H1 (cell line): ENCODE measurements at places on chromosomes 4 and X.
A peak's percentile ranks its signal among the peaks of the same experiment; 100 is the strongest.

- no peak for DNase-seq
- no peaks in the 10 kb centered on the region for H3K4me1 ChIP-seq
- H3K4me3 ChIP-seq = no peak overlapping the region
- peaks cover 2% of the 10 kb centered on the region for H3K27me3 ChIP-seq
- no peaks in the 10 kb centered on the region for H3K36me3 ChIP-seq
These were observed 7.2 kb upstream of the CPLX1 start for GRCh38 chr4:833156-833555.

- DNase-seq = no peak
- no peaks in the 10 kb centered on the region for H3K36me3 ChIP-seq
- H3K27me3 ChIP-seq = no peaks in the 10 kb centered on the region
- H3K4me3 ChIP-seq = no peak overlapping the region
These were observed 516.5 kb downstream of the PCDH7 start for GRCh38 chr4:31236639-31237173.

- H3K27ac ChIP-seq = no peak overlapping the region
- no peaks in the 10 kb centered on the region for H3K36me3 ChIP-seq
- DNase-seq = no peak
- H3K4me1 ChIP-seq = no peaks in the 10 kb centered on the region
These were observed 268.5 kb downstream of the ARAP2 start for GRCh38 chr4:35975617-35976355.

DNA sequence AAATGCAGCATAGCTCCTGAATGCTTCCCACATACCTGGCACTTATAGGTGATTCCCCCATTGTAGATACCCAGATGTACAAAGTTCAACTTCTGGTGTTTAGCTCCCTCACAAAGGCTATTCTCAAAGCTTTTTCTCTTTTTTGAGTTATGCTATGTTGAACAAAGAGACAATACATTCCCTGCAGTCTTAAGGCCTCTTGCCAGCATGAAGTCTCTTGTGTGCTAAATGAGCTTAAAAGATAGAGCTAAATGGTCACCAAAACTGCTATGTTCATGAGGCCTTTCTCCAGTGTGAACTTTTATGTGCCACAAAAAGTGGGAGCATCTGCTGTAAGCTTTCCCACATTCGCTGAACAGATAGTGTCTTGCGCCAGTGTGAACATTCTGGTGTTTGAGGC, 111.2 kb upstream of the TMEM47 start:
- no peaks in the 10 kb centered on the region for H3K27me3 ChIP-seq
- no peaks in the 10 kb centered on the region for H3K36me3 ChIP-seq
- peaks cover 3% of the 10 kb centered on the region; the same call in 1 of the 2 replicates for H3K4me1 ChIP-seq

GRCh38 chr4:94351319-94351718, 8.7 kb upstream of the HPGDS start:
- no peaks in the 10 kb centered on the region for H3K36me3 ChIP-seq
- no peak overlapping the region for H3K27ac ChIP-seq
- no peaks in the 10 kb centered on the region for H3K27me3 ChIP-seq
- DNase-seq = no peak
- H3K4me1 ChIP-seq = no peaks in the 10 kb centered on the region

DNA sequence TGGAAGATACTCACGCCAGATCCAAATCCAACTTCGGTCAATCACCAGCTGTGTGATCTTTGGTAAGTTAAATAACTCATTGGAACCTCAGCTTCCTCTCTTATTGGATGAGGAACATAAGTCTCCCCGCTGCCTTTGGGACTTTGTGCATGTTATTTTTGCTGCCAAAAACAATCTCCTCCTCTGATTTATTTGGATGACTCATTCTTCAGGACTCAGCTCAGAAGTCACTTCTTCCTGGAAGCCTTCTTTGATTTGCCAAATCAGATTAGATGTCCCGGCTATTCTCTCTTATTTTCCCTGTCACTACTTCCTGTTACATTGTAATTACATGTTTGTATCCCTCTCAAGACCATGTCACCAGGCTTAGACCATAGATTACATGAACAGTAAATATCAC, 138.0 kb upstream of the BOD1L1 start:
- no peaks in the 10 kb centered on the region for H3K4me1 ChIP-seq
- DNase-seq = no peak
- no peak overlapping the region for H3K27ac ChIP-seq
- no peak overlapping the region for H3K4me3 ChIP-seq
- H3K36me3 ChIP-seq = no peaks in the 10 kb centered on the region

DNA sequence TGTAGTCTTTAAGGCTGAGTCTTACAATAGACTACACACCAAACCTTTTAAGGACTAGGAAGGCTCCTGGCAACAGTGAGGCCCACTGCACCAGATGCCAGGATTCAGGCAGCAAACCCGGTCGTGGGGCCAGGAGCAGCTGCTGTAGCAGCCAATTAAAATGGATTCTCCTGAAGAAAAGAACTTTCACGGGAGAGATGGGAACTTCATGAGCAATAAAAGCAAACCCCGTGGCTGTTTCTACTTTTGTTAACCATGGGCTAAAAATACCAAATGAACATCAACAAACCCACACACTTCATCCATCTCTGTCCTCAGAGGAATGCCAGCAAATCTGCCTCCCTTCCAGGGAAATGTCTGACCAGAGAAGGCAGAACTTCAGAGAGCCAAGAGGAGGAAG, 101.4 kb downstream of the BTC start:
- no peaks in the 10 kb centered on the region for H3K27me3 ChIP-seq
- H3K27ac ChIP-seq = no peak overlapping the region
- no peak for DNase-seq
- no peak overlapping the region for H3K4me3 ChIP-seq

DNA sequence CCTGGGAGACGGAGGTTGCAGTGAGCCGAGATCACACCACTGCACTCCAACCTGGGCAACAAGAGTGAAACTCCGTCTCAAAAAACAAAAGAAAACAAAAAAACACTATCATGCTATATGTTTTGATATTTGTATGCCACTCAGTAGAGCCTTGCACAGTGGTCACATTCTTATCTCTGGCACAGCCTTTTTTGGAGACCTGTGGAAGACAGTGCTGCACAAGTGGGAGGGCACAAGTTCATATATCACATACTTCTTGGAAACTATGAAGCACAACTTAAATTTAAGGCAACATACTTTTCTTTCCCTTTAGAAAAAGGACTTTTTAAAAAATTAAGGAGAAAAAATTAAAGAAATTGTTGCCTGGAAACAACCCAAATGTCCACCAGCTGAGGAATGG, 14.4 kb upstream of the S100G start:
- H3K36me3 ChIP-seq = no peaks in the 10 kb centered on the region
- DNase-seq = no peak
- no peaks in the 10 kb centered on the region for H3K27me3 ChIP-seq
- no peaks in the 10 kb centered on the region for H3K4me1 ChIP-seq
- no peak overlapping the region for H3K27ac ChIP-seq

DNA sequence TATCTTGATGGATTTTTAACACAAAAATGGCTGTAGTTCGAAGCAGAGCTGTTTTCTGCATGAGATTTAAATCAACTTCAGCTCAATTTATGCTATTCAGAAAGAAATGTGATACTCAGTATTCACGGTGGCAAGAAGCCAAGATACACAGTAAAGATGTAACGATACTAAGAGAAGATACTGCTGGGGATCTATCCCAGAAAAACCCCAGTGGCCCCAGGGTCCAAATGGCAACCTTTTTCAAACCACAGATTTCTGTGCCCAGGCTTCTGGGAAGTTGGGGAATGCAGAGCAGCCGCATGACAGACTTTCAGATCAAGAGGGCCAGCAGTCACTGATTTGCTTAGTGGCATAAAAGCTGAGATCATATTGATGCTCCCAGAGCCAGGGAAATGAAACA, 353.9 kb downstream of the AFF2 start:
- H3K36me3 ChIP-seq = no peaks in the 10 kb centered on the region
- no peaks in the 10 kb centered on the region for H3K4me1 ChIP-seq
- H3K27ac ChIP-seq = no peak overlapping the region
- no peaks in the 10 kb centered on the region for H3K27me3 ChIP-seq
- no peak for DNase-seq

DNA sequence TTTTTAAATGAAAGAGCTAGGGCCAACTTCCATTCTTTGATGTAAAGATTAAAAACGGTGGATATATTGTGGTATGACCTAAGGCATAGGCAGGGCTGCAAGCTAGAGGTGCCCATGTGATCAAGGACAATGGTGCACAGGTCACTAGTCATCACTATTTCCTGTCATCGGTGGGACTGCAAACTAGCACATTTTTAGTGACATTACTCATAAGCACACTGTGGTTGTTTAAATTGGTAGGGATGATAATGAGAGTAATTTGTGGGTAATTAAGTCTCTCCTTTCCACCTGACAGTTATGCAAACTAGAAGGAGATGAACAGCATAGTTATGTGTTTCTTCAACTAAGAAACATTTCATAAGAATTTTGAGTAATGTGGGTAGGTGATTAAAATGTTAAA, 85.4 kb downstream of the GPRIN3 start:
- H3K4me3 ChIP-seq = no peak overlapping the region
- no peak overlapping the region for H3K27ac ChIP-seq
- DNase-seq = no peak
- no peaks in the 10 kb centered on the region for H3K27me3 ChIP-seq
- H3K36me3 ChIP-seq = no peaks in the 10 kb centered on the region

- H3K4me3 ChIP-seq = no peak overlapping the region
- H3K36me3 ChIP-seq = no peaks in the 10 kb centered on the region
- H3K4me1 ChIP-seq = no peaks in the 10 kb centered on the region
- no peaks in the 10 kb centered on the region for H3K27me3 ChIP-seq
- no peak overlapping the region for H3K27ac ChIP-seq
These were observed 35.7 kb downstream of the HSD17B13 start for GRCh38 chr4:87286970-87287369.

DNA sequence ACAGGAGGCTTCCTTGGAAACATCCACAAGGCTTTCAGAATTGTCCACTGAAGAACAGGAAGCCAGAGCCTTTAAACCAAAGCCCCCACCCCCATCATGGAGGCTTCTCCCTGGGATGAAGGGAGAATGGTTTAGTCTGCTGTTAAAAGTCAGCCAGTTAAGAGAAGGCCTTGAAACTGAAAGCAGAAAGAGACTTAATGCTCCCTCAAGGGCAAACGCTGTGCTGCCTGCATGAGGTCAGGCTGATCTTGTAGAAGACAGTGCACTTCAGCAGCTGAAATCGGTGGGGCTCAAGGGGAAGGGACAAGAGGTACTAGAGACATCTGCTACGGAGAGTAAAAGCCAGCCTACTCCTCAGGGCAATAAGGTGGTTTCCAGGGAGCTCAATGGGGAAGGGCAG, 69.0 kb downstream of the HPRT1 start:
- no peak overlapping the region for H3K4me3 ChIP-seq
- no peak overlapping the region for H3K27ac ChIP-seq
- no peaks in the 10 kb centered on the region for H3K4me1 ChIP-seq
- no peaks in the 10 kb centered on the region for H3K27me3 ChIP-seq
- no peaks in the 10 kb centered on the region for H3K36me3 ChIP-seq

DNA sequence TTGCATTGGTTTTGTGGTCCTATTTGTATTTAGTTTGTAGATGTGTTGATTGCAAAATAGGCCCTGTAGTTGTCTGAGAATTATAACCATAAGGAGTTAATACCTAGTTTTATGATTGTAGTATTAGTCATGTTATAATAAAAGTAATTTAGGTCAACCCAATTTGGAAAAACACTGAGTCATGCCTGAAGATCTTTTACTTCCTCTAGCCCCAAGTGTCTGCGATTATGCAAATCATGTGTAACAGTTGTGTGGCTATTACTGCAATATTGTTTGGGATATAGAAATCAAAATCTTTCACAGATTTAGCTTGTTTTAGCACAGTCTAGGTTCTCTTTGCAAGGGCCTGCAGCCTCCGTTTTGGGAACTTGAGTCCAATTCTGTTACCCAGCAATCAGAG, 12.6 kb downstream of the SRD5A3 start:
- no peaks in the 10 kb centered on the region for H3K36me3 ChIP-seq
- no peak overlapping the region for H3K4me3 ChIP-seq
- DNase-seq = no peak
- no peaks in the 10 kb centered on the region for H3K4me1 ChIP-seq
- no peak overlapping the region for H3K27ac ChIP-seq
- no peaks in the 10 kb centered on the region for H3K27me3 ChIP-seq

- H3K36me3 ChIP-seq = peaks cover 3% of the 10 kb centered on the region; the same call in 1 of the 2 replicates
- no peaks in the 10 kb centered on the region for H3K27me3 ChIP-seq
- no peak overlapping the region; the same call in 1 of the 2 replicates for H3K27ac ChIP-seq
- DNase-seq = peak; percentile 54
- H3K4me3 ChIP-seq = no peak overlapping the region
These were observed 296.9 kb downstream of the GRID2 start for GRCh38 chr4:92600638-92601037.

DNA sequence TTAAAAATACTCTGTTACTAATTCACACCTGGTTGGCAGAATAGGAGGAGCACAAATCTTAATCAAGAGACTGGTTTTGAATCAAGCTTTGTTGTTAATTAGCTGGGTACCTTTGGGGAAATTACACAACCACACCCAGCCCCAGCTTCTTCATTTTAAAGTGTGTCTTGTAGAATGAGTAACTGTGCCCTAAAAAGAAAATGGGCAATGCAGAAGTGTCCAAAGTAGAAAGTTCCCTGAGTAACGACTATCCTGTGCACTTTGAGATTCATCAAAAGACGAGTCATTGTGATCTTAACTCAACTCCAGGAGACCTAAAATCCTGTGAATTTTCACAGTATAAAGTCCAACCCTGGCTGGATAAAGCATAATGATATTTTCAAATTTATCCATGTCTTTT, 792.3 kb upstream of the HS3ST1 start:
- H3K27me3 ChIP-seq = no peaks in the 10 kb centered on the region
- DNase-seq = no peak
- no peak overlapping the region for H3K27ac ChIP-seq
- H3K36me3 ChIP-seq = no peaks in the 10 kb centered on the region
- H3K4me1 ChIP-seq = no peaks in the 10 kb centered on the region

GRCh38 chr4:73875401-73875800, 6.2 kb downstream of the CXCL1 start:
- H3K27ac ChIP-seq = no peak overlapping the region
- no peak overlapping the region for H3K4me3 ChIP-seq
- H3K36me3 ChIP-seq = no peaks in the 10 kb centered on the region
- no peaks in the 10 kb centered on the region for H3K27me3 ChIP-seq

- no peak overlapping the region for H3K27ac ChIP-seq
- no peaks in the 10 kb centered on the region; the same call in 1 of the 2 replicates for H3K4me1 ChIP-seq
- no peaks in the 10 kb centered on the region for H3K27me3 ChIP-seq
- H3K4me3 ChIP-seq = no peak overlapping the region
- DNase-seq = no peak
- H3K36me3 ChIP-seq = no peaks in the 10 kb centered on the region
These were observed 897.3 kb upstream of the TENM3 start for GRCh38 chr4:181345931-181346330.

- no peak overlapping the region for H3K4me3 ChIP-seq
- no peaks in the 10 kb centered on the region for H3K27me3 ChIP-seq
- no peak overlapping the region for H3K27ac ChIP-seq
- DNase-seq = peak; percentile 39
These were observed 62.9 kb upstream of the FRAS1 start for GRCh38 chr4:77994194-77994721.

GRCh38 chr4:86302251-86302650, 57.6 kb downstream of the MAPK10 start:
- H3K4me1 ChIP-seq = no peaks in the 10 kb centered on the region
- H3K27me3 ChIP-seq = no peaks in the 10 kb centered on the region
- H3K27ac ChIP-seq = no peak overlapping the region
- H3K36me3 ChIP-seq = no peaks in the 10 kb centered on the region
